ENCODE measurements at places on chromosomes 6 and 20. TPM values are rescaled to one million over a fixed set of nuclear protein-coding genes. Genes with fewer than 3 reads are reported as not detected.

Gene ATP5F1E
- total RNA-seq = 84.5 TPM

DNA sequence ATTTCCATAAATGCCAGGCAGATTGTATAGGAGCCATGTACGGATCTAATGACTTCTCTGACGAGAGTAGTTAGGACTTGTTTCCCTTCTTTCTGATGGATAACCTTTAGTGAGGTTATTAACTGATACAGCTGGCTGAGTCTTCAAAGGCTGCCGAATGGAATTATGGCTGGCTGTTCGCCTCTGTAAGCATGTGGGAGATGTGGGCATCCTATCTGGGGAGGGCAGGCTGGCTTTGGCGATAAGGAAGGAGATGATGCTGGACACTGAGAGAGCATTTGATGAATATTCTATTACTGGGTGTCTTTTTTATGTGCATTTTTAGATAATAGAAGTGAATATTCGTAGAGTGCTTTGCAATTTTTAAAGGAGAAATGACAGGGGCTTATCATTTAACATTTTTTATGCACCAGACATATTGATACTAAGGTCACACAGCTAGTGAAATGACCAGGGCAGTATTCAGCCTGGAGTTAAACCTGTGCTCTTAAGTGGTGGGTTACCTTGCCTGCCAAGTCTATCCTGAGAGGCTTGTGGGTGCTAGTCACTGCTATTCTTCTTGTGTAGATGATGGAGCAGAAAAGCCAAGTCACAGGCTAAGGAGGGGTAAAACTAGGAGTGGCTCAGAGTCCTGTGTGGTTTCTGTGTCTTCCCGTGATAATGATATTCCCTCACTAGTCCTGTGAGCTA, 3.1 kb downstream of the PBOV1 start:
- no peak for DNase-seq

Gene PPP1R16B
- 54.3 TPM for total RNA-seq

- no peak for DNase-seq
Measured at GRCh38 chr6:44076356-44077213, 50.7 kb downstream of the MRPL14 start.

DNA sequence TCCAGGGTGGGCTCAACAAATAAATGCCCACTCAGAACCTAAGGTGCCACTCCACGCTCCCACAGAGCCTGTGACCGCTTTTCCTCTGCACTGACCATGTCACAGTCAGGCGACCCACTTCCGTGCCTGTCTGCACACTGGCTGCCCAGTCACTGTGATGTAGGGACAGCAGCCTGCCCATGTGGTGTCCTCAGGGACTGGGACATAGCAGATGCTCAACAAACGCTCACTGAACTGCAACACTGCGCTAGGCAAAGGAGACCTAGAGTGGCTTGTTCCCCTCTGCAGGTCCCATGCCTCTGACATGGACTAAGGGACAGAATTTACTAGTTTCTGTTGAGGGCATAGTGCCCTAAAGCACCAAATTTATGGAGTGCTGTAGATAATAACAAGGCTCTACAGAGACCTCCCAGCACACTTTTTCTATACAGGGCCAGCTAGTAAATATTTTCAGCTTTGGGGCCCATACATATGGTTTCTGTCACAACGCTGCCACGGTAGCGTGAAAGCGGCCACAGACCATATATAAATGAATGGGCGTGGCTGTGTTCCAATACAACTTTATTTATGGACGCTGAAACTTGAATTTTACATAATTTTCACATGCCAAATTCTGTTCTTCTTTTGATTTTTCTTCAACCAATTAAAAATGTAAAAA, 57.8 kb upstream of the MRPS10 start:
- no peak for DNase-seq

Data from CD4-positive, alpha-beta memory T cell (primary cell).